ENCODE measurements at places on chromosomes 3 and 15. TPM values are rescaled to one million over a fixed set of nuclear protein-coding genes. Genes with fewer than 3 reads are reported as not detected.

Gene PIK3CB
- 14.5 TPM for total RNA-seq

Gene ASB7
- total RNA-seq: 17.3 TPM

Gene C3orf85
- not detected for total RNA-seq

Gene RASGRP1
- 3.1 TPM for total RNA-seq

DNA sequence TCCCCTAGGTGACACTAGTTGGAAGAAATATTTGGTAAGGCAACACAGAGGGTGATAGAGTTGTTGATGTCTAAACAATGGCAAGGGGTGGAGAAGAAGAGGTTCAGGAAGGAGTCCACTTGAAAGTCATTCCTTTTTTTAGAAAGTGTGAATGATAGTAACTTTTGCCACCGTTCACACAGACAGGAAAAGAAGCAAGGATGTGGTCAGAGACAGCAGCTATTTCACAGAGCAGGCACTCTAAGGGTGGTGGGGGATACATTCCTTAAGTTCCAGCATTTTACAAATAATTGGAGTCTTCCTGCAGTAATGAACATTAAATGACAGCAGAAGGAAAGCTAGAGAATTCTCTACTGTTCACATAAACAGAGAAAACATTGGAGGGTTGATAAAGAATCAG, 75.4 kb upstream of the ZNF385D start:
- no peak for DNase-seq

DNA sequence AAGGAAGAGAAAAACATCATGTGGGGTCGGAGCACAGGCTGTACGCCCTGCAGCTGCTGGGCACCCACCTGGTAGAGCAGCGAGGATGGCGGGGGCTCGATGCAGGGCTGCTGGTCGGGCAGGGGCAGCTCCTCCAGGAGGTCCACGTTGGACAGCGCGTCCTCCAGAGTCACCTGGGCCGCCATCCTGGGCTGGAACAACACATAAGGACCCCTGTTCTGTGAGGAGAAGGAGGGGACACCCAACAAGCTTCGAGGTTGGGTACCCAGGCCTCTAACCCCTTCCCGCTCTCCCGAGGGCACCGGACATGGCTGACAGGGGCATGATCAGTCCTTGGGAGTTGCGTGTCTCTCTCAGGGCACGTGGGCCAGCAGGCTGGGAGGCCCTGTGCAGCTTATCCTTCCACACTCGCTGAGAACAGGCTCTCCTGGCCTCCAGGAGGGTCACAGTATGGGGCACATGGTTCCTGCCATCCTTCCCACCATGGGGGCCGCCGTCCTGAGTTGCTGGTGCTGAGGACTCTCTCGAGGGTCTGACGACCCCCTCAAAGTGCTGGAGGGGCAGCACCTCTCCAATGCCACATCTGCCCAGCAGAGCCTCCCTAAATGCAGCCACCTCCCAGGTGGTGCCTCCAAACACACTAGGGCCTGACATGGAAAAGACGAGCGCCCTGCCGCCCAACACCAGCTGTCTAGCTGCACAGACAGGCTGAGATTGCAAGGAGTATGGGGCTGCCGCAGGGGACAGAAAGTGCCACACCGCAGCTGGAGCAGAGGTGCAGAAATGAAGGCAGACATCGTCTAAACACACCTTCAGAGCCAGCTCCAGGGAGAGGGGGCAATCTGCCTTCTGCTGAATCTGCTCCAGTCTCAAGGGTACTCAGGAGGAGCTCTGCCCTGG, 32.8 kb downstream of the CYFIP1 start:
- no peak for DNase-seq

- no peak for DNase-seq
Measured at GRCh38 chr3:129602309-129602708, 4.2 kb downstream of the PLXND1 start.

DNA sequence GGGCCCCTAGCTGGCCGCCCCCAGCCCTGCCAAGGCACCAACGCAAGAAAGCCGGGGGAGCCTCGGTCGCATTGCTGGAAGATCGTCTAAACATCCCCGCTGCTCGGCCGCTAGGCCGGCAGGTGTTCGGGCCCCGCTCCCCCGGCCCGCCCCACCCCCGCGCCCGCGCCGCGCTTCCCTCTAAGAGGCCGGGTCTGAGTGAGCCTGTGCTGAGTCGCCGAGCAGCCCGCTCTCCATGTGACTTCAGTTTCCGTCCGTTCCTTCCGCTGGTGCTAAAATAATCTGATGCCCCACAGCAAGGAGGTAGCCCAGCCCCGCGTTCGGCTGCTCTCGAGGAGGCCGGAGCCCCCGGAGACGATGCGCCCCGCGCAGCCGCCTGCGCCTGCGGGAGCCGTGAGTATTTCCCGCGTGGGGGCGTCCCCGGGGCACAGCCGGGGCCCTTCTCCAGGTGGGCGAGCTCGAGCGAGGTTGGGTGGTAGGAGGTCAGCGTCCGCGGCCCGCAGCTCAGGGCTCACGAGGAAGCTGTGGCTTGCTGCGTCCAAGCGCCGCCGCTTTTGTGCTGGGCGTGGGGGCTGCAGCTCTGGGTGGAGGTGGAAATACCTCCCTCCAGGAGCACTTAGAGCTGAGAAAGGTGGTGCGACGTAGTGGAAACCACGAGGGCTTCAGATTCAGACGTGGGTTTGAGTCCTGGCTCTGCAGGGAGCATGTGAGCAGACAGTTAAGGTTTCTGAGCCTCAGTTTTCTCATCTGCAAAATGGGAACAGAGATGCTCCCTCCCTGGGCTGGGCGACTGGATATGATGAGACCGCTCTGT, at the start of gene NRROS:
Gene NRROS (plus strand): TSS at position 212 of the 814 bp plus-strand sequence. CDS start 14,846 bp downstream, outside the sequence.
- no peak for DNase-seq

GRCh38 chr3:127915937-127916493, 983 bp downstream of the KBTBD12 start:
- no peak for DNase-seq

DNA sequence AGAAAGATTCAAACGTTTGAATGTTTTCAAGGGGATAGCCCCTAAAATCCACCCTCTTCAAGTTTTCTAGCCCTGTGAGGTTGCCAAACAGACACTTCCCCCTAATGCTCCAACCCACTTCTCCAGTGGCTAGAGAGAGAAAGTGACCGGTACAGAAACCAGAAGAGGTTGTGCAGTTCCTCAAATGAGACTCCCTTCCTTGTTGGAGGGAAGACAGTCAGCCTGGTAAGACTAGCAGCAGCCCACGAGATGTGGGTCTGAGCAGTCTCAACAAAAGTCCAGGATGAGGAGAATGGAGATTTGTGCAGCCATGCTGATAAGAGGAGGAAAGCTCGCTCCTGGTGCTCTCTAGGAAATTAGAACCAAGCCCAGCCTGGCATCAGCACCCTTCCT, 222.8 kb upstream of the TPRG1 start:
- DNase-seq: no peak

DNA sequence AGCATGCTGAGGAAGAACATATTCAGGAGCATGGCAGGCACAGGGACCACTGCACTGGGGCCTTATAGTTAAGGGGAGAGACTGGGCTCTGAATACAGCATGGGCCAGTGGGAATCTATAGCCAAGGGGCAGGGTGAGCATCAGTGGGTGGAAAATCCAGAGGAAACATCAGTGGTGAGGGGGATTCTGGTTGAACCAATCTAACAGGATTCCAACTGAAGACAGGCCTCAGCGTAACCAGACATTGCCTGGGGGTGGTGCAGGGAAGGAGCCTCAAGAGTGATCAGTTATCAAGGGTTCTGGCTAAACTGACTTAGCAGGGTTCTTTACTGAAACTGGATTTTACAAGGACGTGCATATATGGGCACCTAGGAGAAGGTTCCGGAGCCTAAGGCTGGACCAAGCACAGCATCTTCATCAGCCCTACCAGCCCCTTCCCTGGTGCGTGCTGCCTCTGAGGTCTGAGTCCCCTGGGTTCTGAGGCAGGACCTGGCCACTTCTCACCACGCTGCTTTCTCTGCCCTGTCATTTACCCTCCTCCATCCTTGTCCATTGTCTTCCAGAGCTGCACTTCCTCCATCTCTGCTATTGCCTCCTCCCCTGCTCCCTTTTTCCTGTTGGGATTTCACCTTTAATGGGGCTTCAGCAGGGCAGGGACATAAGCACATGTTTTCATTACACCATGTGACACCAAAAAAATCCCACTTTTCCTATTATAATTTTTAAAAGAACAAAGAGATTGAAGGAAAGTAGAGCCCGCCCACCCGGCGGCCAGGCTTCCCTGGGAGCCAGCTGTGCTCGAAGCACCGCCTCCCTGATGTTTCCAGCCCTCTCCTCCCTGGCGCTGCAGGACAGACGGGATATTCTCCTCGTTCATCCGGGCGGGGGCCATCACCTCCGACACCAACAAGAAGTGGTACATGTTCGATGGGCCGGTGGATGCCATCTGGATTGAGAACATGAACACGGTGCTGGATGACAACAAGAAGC, 52.1 kb downstream of the DNAH1 start:
- DNase-seq: no peak

GRCh38 chr3:136456196-136456595, 206.1 kb downstream of the PCCB start:
- DNase-seq: no peak

- no peak for DNase-seq
Measured at GRCh38 chr15:77693576-77693975, 60.9 kb upstream of the LINGO1 start.

DNA sequence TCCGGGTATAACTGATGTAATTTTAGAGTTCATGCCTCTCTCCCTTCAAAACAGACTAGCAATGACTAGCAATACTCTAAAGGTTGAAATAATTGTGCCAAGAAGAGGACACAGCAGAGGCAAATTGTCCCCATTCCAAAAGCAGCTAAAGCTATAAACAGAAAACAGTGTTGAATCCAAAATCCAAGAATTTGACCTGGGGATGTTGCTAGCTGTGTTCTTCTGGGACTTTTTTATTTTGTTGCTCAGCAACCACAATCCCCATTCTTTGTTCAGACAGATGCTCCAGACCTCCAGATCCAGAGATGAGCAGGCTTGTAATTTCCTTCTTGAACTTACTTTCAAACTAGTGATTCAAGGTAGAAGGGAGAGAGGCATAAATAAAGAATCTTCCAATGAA, 191.5 kb downstream of the FOXB1 start:
- no peak for DNase-seq

DNA sequence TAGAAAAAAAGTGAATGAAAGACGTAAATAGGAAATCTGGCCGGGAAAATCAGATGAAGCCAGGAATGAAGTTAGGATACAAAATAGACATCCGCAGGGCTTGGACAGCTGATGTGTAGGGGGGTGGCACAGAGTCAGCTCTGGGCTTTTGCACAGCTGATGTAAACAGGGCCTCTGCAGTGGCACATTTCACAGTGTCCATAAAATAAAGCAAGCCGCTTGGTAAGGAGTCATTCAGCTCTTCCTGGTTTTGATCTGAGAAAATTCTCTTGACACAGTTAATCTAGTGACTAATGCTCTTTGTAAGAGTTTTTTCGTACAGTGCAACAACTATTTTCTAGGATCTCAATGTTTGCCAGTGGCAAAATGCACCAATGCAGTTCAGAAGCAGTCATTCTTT, 153.3 kb downstream of the USP13 start:
- DNase-seq: no peak

DNA sequence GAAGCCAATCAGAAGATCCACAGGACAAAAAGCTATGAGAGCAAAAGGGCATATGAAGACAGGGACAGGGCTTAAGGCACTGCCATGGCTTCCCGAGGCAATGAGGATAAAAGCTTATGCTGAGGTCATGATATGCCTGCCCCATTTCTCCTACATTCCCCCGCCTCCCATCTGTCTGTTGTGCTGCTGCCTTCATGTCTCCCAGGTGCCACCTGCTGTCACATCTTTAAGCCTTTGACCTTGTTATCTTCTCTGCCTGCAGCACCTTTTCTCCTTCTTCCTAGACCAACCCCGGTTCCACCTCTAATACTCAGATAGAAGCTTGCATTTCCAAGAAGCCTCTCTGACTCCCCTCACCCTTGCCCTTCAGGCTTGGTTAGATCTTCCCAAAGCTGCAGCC, 213.8 kb downstream of the ARRDC4 start:
- no peak for DNase-seq

DNA sequence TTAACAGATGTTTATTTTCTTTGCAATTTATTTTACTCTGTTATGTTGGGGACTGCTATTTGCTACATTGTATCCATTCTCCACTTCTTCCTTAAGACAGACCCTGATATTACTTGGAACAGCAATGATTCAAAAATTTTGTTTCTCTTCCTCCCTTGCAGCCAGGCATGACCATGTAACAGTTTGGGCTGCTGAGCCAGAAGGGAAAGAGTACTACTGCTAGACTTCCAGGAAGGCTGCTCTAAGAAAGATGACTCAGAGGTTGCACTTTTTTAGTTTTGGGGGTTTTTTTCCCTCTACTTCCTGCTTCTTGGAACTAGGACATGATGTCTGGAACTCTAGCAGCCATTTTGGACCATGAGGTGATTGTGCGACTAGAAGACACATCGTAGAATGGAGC, 10.3 kb downstream of the PRR20G start:
- DNase-seq: no peak

DNA sequence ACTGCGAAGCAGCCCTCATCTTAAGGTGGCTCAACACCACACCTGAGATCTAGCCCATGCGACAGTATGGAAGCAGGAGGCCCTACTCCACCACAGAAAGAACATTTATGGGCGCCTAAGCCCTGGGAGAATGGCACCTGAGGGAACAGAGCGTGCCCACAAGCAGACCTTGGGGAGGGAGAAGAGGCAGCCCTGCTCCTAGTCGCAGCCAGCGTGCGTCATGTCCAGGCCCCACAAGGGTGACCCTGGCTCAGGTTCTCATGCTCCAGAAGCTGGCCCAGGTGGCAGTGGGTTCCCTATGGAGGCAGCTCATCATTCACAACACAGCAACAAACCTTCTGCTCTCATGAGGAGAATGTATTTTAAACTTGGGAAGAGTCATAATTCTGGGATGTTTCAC, 19.3 kb upstream of the ANPEP start:
- DNase-seq: no peak

- DNase-seq: no peak
Measured at GRCh38 chr15:65084500-65085206, 8.1 kb downstream of the KBTBD13 start.

DNA sequence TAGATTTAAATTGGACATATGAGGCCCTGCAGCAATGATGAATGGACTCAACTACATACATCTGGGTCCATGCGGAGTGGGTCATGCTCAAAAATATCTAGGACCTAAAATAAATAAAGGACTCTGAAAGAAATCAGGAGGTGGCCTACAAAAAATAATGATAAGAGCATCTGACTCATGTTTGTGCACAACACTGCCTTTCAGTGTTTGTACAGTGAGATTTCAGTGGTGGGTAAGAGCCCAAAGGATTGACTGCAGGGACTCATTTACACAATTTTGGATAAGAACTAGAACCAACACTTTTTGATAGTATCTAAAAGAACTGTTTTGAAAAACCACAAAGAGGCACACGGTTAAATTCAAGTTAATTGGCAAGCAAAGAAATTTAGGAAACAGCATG, 285.5 kb downstream of the SLC9A9 start:
- DNase-seq: no peak
